ENCODE measurements at places on chromosomes 7 and 10. TPM values are rescaled to one million over a fixed set of nuclear protein-coding genes. Genes with fewer than 3 reads are reported as not detected.

DNA sequence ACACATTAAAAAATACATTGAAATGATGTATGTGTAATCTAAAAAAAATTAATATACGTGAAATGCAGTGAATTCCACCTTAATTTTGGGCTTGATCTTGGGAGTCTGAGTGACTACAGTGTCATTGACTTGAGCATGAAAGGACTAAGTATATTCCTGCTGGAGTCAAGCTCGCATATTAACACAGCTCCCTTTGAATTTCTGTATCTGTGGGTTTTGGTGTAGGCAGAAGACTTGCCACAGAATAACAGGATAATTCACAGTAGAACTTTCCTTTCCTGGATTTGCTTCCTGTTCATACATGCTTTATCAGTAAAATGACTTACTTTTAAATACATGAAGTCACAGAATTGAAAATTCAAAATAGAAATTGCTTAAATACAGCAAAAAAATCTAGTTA lies 55.3 kb downstream of the PPP1R9A start:
- DNase-seq, result no peak

CALD1 gene
- 120 TPM for total RNA-seq

- no peak for DNase-seq
Measured at GRCh38 chr10:20993389-20993788, 96.3 kb upstream of the NEBL start.

DNA sequence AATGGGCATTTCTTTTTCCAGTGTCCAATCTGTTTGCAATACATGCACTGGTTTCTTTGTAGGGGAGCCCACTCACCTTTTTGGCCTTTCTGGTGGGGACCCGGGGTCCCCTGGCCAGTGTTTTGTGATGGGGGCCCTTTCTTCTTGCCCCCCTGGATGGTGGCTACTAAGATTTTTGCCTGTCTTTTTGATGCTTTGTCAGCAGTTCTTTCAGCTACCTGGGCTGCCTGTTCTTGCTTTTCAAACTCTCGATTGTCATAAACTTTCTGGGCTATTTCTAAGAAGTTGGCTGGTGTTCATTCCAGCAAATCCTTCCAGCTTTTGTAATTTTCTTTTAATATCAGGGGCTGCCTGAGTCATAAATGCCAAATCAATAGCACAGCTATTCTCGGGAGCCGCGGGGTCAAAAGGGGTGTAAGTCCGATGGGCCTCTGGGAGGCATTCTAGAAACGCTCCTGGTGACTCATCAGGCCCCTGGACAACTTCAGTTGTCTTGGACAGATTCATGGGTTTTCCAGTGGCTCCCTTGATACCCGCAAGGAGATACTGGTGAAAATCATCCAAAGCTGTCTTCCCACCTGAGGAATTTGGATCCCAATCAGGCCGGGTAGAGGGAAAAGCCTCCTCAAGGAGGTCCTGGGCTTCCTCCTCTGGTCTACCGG lies 79.0 kb downstream of the PRR15 start:
- no peak for DNase-seq

- DNase-seq, result no peak
Measured at GRCh38 chr7:158747408-158747807, 42.8 kb upstream of the NCAPG2 start.

CDK14 gene
- 35.0 TPM for total RNA-seq

NPSR1 gene
- total RNA-seq, result not detected

DNA sequence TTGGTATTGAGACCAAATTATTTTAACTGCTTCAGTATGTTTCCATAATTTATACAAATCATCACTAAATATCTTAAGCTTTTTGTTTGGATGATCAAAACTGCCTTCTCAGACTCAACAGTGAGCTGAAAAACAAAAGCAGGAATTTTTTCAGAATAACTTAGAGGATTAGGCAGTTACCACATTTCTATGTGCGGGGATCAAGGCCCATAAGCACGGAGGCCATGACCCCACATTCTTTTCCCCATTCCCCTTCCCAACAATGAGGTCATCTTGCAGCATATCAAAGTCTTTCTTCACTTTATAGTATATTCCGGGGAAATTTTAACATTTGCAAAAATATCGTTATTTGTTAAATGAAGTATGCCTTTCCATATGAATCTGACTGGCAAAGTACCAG lies 125.8 kb downstream of the ELMO1 start:
- DNase-seq, result no peak

CTAGE4 gene
- 23.3 TPM for total RNA-seq

RSPH10B gene
- 0.60 TPM for total RNA-seq

TMEM196 gene
- 0.42 TPM for total RNA-seq

DNA sequence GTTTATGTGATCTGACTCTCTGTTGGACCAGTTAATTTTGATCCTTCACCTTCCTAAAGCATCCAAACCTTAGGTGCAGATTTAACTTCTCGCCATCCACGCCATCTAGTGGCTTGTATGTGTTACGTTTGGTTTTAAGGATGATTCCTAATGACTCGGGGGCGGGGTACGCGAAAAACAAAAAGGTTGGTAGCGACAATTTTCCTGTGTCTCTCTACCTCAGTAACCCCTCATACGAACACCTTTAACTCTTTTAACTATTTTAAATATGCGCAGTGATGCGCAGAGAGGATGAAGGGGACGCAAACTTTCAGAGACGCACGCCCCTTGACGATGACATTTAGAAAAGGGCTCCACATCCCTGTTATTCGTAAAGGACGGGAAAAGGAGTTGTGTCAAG lies 714 bp upstream of the KCND2 start:
- DNase-seq, result peak; percentile 34

GRCh38 chr10:35331894-35332640 lies 4.2 kb upstream of the CCNY start:
- no peak for DNase-seq

DNA sequence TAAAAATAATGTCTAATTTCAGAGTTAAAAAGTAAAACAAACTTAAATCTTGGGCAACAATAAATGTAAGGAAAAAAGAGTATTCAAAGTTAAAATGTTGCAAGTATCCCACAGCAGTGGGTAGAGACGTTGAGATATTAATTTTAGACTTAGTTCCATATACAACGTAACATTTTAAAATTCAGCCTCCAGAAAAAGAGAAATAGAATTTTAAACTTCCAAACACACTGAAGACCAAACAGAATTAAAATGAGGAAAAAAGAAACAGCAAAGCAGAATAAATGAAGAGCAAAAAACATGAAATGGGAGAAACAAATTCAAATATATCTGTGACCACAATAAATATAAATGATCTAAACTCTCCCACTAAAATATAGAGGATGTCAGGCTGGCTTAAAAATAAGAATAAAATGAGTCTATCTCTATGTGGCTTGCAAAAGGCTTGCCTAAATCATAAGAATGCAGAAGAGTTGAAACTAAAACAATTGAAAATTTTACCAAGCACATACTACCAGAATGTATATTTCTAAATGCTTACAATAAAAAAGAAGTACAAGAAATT lies 46.0 kb upstream of the EGFR start:
- DNase-seq, result no peak

DNA sequence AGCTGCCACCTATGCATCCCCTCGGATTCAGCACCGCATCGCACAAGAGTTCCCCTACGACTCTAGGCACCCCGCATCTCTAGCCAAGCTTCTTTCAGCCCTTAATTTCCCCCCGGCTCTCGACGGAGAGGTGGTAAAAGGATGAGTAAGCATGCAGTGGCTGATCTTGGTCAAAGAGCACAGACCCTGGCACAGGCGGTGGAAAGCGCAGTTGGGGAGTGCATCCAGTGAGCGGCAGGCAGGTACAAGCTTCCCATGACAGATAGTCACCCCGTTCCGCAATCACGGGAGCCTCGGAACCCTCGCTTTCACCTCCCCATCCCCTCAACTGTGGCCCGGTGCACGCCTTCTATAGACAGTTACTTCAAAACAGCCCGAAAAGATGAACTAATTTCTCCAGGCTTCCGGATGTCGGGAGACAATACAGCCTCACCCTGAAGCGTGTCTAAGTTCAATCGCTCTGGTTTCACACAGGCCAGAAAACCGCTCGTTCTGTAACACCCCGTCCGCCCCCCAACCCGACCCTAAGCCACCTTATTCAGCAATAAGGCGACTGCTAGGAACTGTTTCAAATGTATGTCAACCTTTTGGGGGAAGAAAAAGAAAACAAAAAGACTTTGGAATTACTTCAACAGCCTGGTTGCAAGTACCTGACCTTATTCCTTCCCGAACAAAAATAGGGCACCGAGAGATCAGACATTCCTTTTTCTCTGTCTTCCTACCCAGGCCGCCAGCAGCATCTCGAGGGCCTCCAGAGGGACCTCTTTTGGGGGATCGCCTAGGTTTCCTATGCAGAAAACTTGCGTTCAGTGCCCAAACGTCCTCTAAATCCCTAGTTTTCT lies 1.4 kb downstream of the RHEB start:
- no peak for DNase-seq

NUPR2 gene
- total RNA-seq, result not detected

TLL2 gene
- total RNA-seq, result 9.1 TPM

All from WTC11 (cell line).